AG09309 (cell line): ENCODE measurements at places on chromosomes 12 and 14.

DNA sequence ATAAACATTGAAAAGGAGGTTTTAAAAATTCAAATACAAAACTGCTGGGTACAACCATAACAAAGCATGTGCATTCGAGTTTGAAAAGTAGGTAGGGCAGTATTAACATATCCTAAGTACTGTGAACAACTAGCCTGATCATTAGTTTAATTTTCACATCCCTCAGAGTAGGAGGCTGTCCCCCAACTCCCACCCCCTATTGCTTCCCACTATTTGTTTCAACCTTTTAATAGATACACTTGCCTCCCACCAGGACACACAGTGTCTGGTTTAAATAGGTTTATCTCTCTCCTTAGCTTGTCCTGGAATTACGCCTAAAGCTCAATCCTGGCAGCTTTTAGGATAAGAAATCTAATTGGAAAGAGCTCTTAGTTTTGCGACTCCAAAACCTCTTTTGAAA, 2.1 kb downstream of the TAOK3 start:
- DNase-seq: no peak

- peak; percentile 41 for DNase-seq
Observed at GRCh38 chr14:81164167-81164774, 56.5 kb downstream of the GTF2A1 start.

GRCh38 chr12:5505751-5506150, 73.8 kb downstream of the NTF3 start:
- DNase-seq: no peak

GRCh38 chr14:48563489-48563888, 888.1 kb upstream of the MDGA2 start:
- no peak for DNase-seq

GRCh38 chr12:39352471-39353017, 90.4 kb downstream of the KIF21A start:
- DNase-seq: no peak

GRCh38 chr12:131831635-131832041, 3.4 kb downstream of the MMP17 start:
- peak; percentile 66 for DNase-seq

GRCh38 chr12:83476695-83477690, 790.3 kb downstream of the TMTC2 start:
- no peak for DNase-seq
